ENCODE measurements at places on chromosomes 3 and 15.

DNA sequence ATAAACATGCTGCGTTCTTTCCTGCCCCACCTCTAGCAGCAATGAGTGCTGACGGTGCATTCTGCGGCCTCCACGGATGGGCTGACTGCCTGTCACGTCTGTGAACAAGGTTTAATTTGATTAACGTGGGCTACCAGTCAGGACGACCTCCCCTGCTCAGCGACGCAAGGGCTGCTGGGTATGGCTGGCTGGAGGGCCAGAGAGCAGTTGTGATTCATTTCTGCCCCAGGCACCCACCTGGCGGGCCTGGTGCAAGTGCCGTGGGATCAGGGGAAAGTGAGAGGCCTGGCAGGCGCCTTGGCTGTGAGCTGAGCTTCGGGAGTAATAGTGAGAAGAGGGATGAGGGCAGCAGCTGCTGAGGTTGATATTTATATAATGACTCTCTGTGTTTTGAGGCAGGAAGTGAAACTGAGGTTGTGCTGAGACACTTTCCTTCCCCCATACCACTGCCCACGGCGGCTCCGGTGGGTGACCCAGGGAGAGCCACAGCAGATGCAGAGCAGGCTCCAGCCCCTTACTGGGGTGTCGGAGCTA lies 190.4 kb upstream of the BCL6 start:
- no peak for DNase-seq

- no peak for DNase-seq
These were observed 9.0 kb downstream of the FGD5 start for GRCh38 chr3:14827776-14828175.

DNA sequence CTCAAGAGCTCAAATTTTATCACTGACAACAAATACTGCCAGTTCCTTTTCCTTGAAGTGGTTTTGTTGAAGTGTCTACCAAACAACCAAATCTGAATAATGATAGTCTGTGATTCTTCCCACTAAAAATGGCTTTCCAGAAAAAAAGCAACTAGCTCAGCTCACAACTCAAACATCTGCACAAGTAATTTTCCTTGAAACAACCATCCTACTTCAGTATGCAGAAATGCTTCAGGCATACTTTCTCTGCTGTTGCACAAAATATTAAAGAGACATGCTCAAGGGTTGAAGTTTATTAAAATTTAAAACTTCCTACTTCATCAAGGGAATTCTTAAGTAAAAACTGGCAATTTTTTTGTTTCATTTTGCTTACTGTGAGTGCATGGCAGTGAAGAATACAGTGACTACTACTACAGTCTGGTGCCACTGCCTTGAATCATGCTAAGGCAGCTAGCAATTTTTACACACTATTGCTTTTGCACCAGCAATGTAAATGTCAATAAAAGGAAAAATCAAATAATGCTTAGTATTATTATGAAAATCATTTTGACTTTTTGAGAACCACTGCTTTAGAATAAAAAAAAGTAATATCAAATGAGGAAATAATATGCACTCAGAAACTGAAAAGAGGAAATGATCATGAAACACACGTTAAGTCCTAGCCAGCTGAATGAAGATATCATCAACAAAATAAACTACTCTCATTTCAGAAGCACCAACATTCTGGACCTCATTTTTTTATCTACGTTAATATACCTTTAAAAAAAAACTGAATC lies 33.6 kb downstream of the VPS13C start:
- no peak for DNase-seq

- DNase-seq, result no peak
These were observed 573.6 kb upstream of the ARRDC4 start for GRCh38 chr15:97386940-97387339.

GRCh38 chr3:197958346-197958745 lies 1.7 kb upstream of the LMLN start:
- DNase-seq, result no peak

DNA sequence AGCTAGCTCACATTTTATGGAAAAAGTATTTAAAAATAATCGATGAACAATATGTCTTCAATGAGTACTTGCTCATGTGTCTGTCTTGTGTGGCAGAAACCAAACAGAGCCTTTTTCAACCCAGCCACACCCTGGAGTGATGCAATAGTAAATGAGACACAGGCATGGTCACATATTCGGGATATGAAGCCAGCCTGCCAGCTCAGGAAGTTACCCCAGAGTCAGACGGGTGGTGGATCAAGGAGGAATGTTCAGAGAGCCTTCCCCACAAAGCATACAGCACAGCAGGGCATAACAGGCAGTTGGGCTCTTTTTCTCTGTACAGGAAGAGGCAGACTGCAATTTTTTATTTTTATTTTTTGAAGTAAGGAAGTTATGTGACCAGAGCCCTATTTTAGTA lies 27.3 kb downstream of the LARP6 start:
- DNase-seq, result no peak

GRCh38 chr3:13120289-13120927 lies 47.2 kb upstream of the IQSEC1 start:
- DNase-seq, result no peak

Data from activated T-cell treated with anti-CD3 and anti-CD28 coated beads for 4 hours (primary cell).